NCI-H1436 (cell line): ENCODE measurements at places on chromosomes 3 and 15.

- DNase-seq: no peak
Observed at GRCh38 chr3:123012652-123013051, 14.9 kb downstream of the SEMA5B start.

DNA sequence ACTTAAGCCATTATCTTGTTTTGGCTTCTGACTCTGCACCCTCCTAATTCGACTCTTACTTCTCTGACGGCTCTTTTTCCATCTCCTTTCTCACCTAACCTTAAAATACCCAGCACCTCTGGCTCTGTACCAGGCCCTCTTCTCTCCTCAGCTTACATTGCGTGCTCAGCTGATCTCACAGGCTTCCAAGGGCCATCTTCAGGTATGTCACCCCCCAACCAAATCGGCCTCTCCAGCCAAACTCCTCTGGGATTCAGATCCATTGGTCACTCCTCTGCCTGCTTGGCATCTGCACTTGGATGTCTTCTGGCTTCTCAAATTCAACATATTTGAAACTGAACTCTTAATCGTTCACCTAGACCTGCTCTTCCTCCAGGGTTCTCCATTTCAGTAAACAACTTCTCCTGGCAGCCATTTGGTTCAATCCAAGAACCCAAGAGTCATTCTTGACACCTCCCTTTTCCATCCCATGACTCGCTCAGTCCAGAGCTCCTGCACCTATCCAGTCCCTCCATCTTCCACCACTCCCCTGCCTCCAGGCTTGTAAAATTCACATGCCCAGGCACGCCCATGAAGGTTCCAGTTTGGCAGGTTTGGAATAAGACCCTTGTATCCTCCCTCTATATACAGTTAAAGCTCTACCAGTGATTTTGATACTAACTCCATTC lies 35.2 kb upstream of the SLC41A3 start:
- DNase-seq: no peak

GRCh38 chr3:110623571-110623970 lies 448.0 kb upstream of the NECTIN3 start:
- DNase-seq: no peak

DNA sequence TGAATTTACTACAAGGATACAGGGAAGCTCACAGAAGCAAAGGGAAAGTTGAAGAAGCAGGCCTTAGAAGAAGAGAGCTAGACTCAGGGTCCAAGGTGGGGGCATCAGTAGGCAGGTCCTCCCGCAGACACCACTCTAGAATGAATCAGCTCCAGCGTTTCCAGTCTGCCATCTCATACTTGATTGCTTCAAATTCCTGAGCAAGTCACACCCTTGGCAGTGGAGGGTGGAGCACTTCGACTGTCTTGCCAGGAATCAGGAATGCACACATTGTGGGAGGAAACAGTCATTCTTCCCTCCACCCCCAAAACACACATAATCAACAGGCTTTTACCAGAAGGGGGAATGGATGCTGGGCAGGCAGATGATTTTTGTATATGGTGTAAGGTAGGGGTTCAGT lies 78.5 kb downstream of the CHCHD6 start:
- DNase-seq: no peak

- no peak for DNase-seq
Observed at GRCh38 chr3:73150369-73151130, 89.1 kb downstream of the EBLN2 start.

GRCh38 chr3:64732576-64732975 lies 44.8 kb upstream of the ADAMTS9 start:
- no peak for DNase-seq

GRCh38 chr15:75646112-75646943 lies 1.4 kb upstream of the SNX33 start:
- DNase-seq: no peak

DNA sequence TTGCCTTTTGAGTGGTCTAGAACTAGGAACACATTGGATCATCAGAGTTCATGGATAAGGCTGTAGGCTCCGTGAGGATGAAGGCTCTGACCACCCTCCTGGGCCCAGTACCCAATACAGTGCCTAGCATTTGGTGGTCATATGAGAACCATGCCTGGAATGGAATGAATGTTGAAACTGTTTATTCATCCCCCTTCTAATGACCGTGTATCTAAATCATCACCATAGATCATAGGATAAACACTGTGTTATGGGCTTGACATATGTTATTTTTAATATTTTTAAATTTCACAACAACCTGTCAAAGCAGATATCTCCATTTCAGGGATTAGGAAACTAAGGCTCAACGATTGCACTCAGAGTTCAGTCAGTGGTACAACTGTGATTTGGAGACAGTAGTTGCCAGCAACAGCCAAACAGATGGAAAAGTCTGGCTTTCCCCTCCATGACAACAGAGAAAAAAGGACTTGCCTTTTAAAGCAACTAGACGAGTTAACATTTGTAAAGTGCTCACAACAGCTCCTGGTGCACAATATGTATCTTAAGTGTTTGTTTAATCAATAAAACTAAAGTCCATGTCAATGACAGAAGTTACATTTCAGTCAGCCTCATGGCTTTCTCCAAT lies 89.6 kb downstream of the TMEM266 start:
- DNase-seq: no peak

- DNase-seq: no peak
Observed at GRCh38 chr15:55256281-55257011, 33.2 kb downstream of the RAB27A start.

DNA sequence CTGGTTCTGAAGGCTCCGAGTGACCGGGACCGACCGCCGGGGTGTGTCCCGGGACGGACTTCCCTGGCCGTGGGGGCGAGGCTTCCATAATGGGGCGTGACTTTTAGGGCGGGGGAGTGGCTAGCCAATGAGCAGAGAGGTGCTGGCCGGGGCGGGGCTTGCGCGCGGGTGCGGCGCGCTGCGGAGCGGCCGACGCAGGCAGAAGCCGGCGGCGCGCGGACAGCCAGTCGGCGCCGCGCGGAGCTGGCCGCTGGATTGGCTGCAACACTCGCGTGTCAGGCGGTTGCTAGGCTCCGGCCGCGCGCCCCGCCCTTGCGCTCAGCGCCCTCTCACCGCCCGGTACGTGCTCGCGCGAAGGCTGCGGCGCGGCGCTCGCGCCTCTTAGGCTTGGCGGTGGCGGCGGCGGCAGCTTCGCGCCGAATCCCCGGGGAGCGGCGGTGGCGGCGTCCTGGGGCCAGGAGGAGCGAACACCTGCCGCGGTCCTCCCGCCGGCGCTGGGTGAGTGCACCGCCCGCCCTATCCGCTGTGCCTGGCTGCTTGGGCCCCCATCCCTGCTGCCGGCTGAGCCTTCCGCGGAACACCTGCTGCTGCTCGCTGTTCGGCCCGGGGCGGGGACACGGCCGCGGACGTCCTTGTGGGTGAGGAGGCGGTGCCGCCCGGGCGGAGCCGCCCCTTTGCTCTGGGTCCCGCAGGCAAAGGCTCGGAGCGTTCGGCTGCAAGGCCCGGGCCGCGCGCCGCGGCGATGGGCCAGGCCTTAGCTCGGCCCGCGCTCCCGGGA lies at the start of gene DAG1:
Gene DAG1, plus strand, starts transcription at position 332 of the 778 bp plus-strand sequence. CDS start 40,268 bp downstream, outside the sequence.
- peak; percentile 80 for DNase-seq

- no peak for DNase-seq
Observed at GRCh38 chr3:112339134-112339533, 6.2 kb downstream of the CD200 start.

GRCh38 chr3:54527953-54528352 lies 399.9 kb downstream of the LRTM1 start:
- DNase-seq: no peak

GRCh38 chr15:93074599-93074998 lies 14.4 kb downstream of the RGMA start:
- DNase-seq: no peak

DNA sequence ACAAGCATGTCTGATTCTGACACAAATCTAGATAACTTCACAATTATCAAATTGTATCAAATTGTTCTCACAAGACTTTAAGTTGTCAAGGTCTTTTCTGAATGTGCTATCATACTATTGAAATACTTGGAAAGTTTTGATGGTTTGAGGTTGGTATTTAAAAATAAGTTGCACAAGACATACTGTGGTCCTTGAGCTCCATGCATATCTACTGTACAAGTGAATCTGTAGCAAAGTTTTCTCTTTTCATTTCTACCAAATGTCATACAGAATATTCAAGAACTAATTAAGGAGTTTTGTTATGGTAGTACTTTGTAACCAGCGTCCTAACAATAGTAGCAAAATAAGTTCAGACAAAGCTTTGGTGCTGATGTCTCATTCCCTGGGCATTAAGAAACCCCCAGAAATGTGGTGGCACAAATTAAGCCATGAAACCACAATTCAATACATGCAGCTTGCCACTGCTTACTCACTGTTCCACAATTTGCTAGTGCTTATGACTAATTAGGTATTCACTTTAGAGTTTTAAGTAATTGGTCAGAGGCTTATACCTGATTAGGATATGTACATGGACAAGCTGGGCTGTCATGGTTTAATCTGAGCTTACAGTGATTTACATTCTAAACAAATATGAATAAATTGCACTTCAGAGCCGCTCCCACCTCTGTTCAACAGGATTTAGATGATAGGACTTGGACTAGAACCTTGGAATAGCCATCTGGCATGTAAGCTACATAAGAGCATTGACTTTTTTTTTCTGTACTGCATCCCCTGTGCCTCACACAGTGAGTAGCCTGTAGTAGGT lies 8.8 kb downstream of the TBC1D23 start:
- no peak for DNase-seq

DNA sequence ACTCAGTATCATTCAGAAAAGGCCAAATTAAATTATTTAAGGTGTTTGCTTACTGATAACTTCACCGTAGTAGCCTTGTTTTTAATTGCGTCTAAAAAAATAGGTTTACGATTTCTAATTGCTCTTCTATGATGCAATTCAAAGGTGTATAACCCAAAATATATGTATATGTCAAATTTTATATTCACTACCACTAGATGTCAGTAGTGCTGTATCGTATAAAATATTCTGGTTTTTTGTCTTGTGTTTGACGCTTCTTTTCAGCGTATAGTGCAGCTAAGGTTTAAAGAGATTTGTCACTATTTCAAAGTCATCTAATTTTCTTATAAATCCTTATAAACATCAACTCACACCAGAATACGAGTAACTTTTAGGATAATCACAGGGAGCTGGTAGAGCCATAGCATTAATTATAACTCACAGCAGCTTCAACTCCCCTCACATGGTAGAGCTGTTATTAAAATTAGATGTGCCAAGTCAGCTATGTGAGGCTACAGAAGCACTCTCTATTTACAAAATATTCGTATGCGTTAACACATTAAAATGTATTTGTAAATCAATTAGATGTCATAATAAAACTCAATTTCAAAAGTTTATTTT lies 3.5 kb downstream of the PFN2 start:
- DNase-seq: peak; percentile 67

DNA sequence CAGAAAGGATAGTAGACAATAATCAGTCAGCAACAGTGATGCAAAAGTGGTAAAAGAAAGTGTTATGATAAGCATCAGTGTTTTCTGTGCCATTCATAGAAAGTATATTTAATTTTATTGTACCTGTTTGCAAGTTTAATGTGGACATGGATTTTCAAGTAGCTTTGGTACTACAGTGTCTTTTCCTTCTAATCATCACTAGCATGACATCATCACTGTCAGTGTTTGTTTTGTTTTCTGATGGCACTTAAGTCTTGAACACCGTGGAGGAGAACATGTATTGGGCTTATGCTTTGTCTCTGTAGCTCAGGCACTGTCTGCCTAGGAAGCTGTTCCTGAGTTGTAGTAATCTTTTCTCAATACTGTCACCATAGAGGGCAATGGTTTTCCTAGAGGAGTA lies 41.9 kb downstream of the SETD5 start:
- no peak for DNase-seq

- DNase-seq: no peak
Observed at GRCh38 chr3:159664006-159664405, 324.6 kb upstream of the IL12A start.

DNA sequence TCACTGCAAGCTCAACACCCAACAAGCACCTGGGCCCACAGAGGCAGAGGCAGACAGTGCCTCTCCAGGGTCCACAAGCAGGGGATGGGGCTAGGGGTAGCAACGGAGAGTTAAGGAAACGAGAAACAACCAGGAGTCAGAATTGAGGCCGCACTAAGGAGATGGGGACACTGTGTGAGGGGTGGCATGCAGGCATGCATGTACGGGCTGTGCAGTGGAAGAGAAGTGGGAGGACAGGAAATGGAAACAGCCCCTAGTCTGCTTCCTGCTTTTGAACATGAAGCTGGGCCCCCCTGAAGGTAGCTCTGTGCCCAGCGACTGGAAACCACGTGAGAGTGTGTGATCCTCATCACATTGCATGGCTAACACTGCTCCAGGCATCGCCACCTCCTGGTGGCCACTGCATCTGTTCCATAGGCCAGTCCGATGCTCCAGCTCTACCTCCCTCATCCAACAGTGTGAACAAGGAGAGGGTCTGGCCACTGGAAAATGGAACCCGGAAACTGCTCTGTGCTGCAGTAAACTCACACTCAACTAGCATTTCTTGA lies 44.0 kb downstream of the XXYLT1 start:
- no peak for DNase-seq

GRCh38 chr3:13711911-13712650 lies 163.2 kb downstream of the FBLN2 start:
- DNase-seq: no peak

DNA sequence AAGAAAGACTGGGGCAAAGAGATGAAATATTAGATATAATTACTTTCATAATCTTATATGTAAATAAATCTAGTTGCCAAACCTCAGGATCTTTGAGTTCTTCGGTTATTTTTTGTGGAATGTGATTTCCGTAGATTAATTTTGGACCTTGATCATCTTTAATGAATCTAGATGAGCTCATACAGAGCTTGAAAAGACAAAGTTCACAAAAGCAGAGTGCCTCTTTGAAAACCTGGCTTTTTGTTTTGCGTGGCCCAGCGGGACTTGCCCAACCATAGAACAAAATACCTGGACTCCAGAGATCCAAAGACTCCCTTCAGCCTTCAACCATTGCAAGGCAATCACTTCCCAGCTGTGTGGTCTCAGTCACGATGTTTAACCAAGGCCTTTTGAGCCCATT lies 54.8 kb upstream of the CHST2 start:
- DNase-seq: no peak

DNA sequence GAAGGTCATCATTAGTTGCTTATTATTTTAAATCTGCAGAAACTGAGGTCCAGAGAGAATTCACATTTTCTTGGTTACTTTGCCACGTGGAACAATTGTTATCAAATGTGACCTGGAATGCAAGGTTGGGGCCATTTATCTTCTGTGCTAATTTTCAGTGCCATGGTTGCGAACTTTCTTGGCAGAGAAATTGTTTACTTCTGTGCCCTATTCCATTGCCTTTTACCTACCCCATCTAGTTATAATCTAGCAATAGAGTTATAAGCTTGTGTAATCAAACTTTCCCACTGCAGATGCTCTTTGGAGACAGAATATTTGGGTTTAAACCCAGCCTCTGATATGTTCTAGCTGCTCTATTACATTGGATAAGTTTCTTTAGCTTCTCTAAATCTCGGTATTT lies 242.9 kb downstream of the LPP start:
- DNase-seq: no peak

DNA sequence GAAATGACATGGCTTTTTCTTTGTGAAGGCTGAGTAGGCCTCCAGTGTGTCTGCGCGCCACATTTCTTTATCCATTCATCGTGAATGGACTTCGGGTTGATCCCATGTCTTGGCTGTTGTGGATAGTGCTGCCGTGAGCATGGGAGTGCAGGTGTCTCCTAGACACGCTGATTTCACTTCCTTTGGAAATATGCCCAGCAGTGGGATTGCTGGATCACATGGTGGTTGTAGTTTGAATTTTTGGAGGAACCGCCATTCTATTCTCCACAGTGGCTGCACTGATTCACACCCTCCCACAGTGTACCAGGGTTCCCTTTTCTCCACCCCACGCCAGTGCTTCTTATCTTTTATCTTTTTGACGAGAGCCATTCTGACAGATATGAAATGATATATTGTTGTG lies 171.7 kb downstream of the NSMCE3 start:
- no peak for DNase-seq
